Activated gamma-delta T cell treated with anti-CD3 and anti-CD28 coated beads, Interleukin-2, amount 50 U/mL, for 16 hours (primary cell): ENCODE measurements at places on chromosomes 2 and 18.
A peak's percentile ranks its signal among the peaks of the same experiment; 100 is the strongest.

DNA sequence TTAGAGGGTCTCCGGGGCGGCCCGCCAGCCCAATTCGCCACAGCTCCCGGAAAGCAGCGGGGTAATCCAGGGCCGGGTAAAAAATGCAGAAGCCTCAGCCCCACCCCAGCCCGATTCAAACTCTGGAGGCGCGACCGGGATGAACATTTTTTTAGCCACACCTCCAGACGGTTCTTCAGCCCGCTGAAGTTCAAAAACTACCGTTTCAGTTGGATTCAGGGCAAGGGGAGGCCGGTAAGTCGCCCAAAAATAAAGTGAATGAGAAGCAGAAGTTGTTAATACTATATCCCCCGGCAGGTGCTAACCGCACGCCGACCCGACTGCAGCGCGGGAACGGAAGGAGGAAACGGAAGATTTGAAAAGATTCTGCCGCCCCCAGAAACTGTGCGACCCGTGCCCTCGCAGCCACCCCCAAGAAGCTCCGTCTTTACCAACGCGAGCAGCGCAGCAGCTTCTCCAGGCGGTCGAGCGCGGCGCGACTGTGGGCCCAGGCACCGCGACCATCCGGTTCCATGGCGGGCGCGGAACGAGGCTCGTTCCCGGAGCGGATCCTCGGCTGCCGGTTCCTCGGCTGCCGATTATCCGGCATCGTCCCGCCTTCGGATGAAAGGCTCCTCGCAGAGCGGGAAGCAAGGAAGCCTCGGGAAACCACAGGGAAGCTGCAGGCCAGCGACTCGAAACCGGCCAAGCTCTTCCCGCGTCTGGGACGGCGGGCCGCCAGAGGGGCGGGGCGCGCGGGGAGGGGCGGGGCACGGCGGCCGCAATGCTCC, at the start of gene BARD1:
Gene BARD1 (minus strand): TSS at position 703 of the 770 bp plus-strand sequence. CDS start 114 bp downstream, at position 589.
- peak; percentile 30 for DNase-seq

DNA sequence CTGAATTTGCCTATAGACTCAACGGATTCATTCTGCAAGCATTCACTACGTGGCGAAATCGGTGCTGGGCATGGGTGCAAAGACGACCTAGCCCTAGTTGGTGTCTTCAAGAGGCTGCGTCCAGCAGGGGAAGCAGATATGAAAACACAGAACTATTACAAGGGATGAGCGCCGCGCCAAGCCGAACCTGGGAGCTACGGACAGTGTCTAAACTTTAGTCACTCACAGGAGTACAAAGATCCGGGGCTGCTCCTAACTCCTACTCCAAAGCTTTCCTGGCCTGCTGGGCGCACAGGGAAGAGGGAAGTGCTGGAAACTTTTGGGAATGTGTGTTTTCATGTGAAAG, 732 bp upstream of the ANXA4 start:
- DNase-seq = no peak

GRCh38 chr2:106581755-106582147, 94.6 kb downstream of the CD8B2 start:
- DNase-seq = no peak

DNA sequence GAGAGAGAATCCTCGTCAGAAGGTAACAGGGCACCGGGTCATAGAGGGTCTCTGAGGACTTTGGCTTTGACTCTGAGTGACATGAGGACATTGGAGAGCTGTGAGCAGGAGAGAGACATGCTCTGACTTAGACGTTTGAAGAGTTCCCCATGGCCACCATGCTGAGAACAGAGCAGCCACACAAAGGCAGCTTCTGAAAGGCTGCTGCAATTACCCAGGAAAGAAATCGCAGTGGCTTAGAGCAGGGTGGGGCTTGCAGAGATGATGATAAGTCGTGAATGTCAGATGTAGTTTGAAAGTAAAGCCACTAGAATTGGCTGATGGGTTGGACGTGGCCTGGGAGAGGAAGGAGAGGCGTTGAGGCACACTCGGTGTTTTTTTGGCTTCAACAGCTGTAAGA, 79.0 kb downstream of the ZCCHC2 start:
- DNase-seq = no peak

DNA sequence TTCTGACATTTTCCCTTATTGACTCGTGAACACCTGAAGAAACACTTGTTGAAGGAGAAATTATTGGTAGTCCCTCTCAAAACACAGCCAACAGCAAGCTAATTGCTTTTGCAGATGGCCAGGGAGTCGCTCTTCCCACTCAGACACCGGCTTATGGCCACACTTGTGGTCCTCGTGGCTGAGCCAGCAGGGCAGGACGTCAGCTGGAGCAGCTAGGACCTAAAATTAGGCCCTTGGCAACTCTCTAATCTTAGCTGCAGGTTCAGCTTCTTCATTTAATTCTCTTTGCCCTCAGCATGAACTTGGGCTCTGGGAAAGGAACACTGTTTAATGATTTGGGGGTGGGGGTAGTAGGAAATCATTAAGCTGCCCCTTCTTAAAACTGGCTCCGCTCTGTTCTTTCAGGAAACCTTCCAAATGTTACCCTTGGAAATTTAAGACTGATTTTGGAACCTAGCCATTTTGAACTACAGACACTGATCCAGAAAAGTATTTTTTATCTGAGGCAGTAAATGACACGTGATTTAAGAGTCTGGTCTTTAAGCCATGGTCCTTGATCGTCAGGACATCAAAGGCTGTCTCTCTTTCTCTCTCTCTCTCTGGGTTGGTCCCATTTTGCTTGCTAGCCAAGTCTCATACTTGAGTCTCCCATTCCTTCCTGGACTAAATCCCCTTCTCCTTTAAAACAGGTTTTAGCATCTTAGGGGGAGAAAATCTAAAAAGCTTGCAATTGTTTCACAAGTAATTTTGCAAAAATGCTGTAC, 77.5 kb downstream of the CDK15 start:
- DNase-seq = no peak

DNA sequence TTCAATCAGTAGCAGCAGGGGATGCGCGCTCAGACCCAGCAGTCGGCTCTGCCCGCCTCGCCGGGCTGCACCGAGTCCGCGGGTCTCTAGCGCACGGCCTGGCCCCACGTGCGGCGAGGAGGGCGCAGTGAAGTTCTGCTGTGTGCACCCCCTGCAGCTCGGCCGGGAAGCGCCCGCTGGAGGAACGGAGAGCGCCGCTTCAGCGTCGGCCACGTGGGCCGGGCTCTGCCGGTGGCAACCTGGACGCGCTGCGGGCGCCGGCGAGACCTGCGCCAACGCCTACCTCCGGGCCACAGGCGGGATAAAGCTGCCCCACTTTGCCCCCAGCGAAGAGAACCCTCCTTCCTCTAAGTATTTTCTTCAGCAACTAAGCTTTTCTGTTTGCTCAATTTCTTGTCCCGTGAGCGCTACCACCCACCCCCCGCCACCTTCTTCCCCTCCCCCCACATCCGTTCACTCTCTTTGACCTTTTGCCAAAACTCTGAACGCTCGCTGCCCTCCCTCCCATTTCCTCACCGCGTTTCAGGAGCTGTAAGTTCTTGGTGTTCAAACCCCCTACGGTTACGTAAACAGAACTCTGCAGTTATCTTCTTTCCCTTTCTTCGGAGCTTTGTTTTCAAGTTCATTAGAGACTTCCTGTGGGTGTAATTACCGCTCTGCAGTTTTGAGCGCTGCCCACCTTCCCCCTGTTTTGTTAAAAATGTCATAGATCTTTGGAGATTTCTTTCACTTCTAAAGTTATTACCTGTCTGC, 42.6 kb upstream of the EDAR start:
- DNase-seq = peak; percentile 51

- no peak for DNase-seq
Measured at GRCh38 chr2:40625849-40626248, 174.0 kb upstream of the SLC8A1 start.

DNA sequence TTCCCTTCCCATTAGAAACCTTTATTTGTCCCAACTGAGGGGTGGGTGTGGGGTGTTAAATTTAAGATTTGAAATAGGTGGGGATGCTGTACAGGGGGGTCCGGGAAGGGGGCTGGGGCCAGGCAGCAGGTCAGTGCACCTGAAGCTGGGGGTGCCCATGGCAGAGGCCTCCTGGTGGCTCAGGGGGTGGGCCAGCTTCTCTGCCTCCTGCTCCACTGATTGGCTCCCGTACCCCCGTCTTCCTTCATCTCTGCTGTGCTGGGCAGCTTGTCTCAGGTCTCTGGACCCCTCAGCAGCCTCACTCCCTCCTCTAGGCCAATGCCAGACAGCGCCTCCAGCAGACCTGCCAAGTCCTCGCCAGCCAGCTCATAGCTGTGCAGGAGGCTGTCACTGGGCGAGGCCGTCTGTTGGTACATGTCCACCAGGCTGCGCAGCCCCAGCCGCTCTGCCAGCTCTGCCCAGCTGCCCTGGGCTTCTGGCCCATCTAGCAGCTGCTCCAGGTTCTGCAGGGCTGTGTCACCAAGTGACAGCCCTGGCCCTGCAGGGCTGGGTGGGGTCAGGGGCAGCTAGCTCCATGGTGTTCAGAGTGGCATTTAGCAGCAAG, 2.0 kb upstream of the ANKRD62 start:
- DNase-seq = no peak

DNA sequence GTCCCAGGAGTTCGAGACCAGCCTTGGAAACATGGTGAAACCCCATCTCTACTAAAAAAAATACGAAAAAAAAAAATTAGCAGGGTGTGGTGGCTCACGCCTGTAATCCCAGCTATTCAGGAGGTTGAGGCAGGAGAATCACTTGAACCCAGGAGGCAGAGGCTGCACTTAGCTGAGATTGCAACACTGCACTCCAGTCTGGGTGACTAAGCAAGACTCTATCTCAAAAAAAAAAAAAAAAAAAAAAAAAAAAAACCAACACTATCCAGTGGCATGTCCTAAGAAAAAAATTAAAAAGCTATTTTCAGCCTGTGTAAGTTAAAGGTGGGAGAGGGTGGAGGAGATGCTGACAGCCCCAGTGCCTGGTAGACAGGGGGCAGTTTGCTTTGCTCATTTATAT, 32.2 kb upstream of the REL start:
- DNase-seq = no peak

- DNase-seq = no peak
Measured at GRCh38 chr2:102091908-102092307, 50.6 kb upstream of the IL1R1 start.

DNA sequence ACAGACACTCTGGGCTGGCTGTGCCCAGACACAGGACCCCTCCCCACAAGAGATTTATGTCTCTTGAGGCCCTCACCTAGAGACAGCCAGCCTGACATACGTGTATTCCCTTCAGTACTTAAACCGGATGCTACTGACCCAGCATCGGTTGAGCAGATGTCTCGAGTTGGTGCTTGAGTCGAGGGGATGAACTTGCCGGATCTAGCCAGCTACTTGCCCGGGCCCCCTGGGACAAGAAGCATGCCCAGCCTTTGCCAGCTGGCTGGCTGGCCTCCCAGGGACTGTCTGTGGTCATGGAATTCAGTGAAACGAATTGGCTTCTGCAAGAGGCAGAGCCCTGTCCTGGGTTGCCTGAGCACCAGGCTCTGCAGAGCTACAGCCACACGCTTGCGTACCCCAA, 36.0 kb downstream of the DNMT3A start:
- DNase-seq = no peak

GRCh38 chr2:26279886-26280285, 35.1 kb downstream of the HADHB start:
- DNase-seq = no peak

- DNase-seq = no peak
Measured at GRCh38 chr2:233811732-233812131, 33.6 kb downstream of the MROH2A start.
